ENCODE measurements at places on chromosomes 2 and 18.
A peak's percentile ranks its signal among the peaks of the same experiment; 100 is the strongest.

GRCh38 chr18:59455728-59456276, 96.7 kb upstream of the LMAN1 start:
- DNase-seq, result no peak

GRCh38 chr2:9285921-9286320, 79.3 kb downstream of the ASAP2 start:
- DNase-seq, result no peak

DNA sequence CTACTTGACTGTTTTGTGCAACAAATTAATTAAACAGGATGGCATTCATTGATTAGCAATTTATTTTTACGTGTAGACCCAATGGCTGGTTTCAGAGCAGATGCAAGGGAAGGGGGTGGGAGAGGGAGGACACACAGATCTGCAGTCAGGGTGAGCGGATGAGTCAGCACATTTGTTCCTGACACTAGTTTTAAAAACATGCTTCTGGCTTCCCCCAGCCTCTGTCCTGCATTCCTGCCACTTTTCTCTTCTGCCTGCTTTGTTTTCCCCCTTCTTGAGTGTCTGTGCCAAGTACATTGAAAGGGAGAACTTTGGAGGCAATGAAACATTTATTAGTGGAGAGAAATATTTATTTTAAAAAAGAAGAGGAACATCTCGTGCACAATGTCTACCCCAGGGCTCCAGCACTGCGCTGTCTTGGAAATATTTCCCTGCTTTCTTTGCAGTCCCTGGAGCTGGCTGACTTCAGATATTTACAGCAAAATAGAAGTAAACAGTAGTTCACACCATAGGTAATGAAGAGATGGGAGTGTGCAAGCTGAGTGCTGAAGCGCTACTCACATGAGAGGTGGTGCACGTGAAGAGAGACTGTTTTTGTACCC, 52.2 kb downstream of the NRP2 start:
- DNase-seq, result peak; percentile 80

DNA sequence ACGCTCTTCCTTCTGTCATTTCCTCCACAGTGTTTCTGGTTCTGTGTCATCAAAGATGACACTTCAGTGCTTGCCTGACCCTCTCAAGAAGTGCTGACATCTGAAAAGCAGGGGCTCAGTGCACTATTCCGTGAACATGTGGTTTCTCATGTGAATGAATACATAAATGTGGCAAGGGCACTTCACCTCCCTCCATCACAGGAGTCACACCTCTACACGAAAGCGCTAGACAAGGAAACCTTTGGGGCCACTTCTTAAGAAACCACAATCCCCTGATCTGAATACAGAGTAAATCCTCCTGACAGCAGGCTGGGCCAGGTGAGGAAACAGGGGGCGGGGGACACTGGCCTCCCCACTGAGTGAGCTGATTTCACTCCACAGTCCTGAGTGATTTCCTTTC, 145.8 kb upstream of the ACAA2 start:
- DNase-seq, result no peak

DNA sequence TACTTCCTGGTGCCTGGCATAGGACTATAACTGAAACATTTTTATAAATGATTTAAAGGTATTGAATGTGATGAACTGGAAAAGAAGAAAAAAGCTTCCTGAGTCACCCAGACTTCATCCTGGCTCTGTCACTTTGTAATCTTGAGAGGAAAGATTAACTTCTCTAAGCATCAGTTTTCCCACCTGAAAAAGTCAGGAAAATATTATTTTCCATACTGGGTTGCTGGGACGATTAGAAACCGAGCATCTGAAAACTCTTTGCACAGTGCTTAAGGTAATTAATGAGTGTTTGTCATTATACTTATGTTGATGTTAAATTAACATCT, 71.8 kb downstream of the FMNL2 start:
- no peak for DNase-seq

DNA sequence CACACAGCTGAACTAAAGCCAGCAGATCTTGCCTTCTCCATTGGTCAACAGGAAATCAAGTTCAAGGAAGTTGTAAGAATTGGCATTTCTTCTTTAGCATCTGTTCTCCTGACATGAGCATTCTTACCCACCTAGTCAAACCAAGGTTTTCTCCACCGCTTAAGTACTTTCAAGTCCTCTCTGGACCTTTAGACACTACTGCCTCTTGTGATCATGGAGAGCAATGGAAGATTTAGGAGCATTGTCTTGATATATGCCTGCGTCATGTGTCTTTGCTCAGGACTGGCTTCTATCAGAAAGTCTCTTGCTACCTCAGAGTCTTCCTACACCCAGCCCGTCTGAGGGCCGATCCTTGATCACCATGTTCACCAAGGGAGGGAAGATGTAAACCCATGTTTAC, 262.2 kb downstream of the PHLPP1 start:
- no peak for DNase-seq

DNA sequence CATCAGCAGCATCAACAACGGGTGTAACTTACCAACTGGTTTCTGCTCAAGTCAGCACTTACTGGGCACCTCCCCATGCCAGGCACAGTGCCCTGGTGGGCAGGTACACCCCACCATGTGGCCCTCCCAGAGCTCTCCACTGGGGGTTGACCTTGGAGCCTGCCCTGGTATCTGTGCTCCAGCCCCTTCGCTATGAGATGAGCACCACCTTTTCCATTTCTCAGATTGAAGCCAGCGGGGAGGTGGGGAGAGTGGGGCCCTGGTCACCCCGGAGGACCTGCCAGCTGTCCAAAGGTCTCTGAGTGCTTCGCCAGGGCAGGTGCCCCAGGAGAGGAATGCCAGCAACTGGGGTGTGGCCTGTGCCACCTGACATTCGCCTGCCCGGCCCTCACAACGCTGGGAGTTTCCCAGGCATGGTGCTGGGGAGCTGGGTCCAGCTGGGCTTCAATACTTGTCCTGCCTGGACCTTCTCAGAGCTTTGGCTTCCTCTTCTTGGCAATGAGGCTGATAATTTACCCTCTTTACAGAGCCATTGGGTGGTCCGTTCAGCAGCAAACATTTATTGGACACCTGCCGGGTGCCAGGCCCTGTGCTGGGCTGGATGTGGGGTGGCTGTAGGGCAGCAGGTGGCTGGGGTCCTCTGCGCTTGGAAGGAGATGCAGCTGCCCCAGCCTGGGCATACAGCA, 5.9 kb upstream of the ZAP70 start:
- DNase-seq, result peak; percentile 37

DNA sequence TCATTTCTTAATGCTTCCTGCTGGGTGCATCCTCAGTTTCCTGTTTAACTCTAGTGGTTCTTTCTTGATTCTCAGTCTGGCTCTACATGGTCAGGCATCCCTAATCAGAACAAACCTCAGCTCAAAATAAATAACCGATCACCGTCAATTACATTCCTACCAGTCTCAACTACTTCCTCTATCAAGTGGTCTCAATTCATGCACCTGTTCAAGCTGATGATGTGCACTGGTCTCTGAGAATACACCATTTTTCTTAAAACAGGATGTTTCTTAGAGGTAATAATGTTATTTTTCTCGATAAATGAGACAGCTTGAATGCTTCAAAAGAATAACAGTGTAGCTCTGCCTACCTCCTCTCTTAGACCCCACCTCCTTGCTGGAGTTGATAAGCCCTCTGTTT, 420.9 kb downstream of the SOCS6 start:
- no peak for DNase-seq

DNA sequence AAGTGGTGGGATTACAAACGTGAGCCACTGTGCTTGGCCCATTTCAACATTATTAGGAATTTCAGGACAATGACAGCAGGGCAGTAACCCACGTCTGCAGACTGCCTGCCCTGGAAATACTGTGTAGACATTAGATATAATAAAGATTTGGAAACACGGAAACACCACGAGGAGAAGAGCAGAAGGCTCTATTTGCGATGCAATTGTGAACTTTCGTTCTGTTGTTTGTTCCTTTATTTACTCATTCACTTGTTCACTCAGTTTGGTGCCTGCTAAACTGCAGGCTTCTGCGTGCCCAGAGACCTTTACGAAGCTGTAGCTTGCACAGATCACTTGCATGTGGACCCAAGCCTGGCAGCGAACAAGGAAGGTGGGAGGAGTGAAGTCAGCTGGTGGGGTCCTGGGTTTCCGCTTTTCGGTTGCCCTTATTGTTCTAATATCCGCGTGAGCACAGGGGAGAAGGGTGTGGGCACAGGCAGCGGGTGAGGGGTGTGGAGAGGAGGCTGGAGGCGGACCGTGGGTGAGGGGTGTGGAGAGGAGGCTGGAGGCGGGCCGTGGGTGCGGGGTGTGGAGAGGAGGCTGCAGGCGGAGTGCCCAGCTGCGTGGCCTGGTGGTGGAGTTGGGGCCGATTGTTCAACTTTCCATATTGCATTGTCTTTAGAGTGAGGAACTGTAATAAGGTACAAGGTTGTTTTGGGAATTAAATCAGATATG, 3.4 kb downstream of the COLEC11 start:
- DNase-seq, result peak; percentile 72

DNA sequence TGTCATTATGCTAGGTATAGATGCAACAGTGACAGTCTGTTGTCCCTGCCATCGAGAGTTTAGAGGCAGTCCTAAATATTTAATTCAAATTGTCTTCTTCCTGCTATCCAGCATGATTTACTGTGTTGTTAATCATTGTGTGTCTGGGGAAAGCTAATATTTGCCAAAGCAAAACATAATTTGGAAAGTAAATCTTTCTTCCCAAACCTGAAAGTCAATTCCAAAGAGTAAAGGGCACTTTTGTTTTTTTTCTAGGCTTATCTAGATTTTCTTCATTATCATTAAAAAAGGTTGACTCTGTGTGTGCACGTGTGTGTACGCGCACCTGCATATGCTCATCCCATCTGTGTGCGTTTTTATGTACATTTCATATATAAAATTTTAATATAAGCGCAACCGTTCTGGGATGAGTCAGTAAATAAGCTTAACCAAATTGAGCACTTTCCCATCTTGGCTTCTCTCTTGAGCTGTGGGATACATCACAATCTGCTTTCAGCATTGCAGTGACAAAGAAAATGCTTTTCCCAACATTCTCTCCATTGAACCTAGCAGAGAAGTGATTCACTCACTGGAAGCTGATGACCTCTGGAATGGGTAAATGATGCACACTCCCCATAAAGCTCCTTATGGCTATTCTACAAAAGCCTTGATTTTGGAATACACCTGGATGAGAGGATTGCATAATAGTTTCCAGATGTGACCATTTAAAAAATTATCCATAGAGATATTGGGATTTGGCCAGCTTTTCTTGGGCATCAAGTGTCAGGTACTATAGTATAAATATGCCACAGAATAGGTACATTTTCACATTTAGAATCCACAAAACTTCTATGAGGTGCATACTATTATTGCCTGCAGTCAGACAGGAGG, 488.4 kb downstream of the ADCYAP1 start:
- no peak for DNase-seq

Data from kidney (tissue), 22 donors.